ENCODE measurements at places on chromosomes 6 and 20. TPM values are rescaled to one million over a fixed set of nuclear protein-coding genes. Genes with fewer than 3 reads are reported as not detected.

DNA sequence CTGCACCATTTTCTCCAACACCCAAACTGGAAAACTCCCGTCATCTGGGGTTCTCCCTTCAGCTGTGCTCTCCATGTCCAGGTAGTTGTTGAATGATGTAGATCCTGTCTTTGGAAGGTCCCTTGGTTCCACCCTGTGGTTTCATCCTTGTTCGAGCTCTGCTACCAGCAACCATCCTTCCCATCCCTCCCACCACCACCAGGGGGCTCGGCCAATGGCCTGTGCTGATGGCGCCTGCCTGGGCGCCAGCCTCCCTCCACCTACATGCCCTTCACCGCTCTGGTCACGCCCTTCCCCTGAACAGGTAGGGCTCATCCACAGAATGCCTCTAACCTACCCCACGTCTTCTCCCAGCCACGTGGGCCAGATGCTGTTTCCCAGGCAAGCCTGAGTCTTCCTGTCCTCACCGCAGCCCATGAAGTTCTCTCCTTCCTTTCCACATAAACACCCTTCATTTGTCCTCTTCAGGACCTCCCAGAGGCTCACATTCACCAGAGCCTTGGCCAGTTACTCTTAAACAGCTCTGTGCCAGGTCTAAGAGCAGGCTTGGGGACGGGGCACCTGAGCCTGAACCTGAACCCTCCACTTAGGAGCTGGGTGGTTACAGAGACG, 75.1 kb upstream of the DUSP22 start:
- no peak for DNase-seq

The LGSN gene
- 0.47 TPM for total RNA-seq

The RSPH4A gene
- total RNA-seq: 2.7 TPM

The THBD gene
- 0.94 TPM for total RNA-seq

The TRAPPC3L gene
- total RNA-seq: not detected

The ADGB gene
- total RNA-seq: 0.94 TPM

DNA sequence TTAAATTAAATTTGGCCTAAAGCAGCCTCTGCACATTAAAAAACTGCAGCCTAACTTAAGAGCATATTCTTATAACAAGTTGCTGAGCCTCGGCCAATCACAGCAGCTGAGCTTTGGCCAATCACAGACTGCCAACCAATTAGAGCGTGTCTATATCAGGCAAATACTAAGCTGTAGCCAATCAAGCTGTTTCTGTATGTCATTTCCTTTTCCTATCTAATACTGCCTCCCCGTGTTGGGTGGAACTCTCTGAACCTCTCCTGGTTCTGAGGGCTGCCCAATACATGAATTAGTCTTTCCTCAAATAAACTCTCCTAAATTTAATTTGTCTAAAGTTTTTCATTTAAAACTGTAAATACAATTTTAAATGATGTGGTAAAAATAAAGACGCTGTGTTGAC, 3.9 kb upstream of the TMEM244 start:
- no peak for DNase-seq

The MCCD1 gene
- not detected for total RNA-seq

DNA sequence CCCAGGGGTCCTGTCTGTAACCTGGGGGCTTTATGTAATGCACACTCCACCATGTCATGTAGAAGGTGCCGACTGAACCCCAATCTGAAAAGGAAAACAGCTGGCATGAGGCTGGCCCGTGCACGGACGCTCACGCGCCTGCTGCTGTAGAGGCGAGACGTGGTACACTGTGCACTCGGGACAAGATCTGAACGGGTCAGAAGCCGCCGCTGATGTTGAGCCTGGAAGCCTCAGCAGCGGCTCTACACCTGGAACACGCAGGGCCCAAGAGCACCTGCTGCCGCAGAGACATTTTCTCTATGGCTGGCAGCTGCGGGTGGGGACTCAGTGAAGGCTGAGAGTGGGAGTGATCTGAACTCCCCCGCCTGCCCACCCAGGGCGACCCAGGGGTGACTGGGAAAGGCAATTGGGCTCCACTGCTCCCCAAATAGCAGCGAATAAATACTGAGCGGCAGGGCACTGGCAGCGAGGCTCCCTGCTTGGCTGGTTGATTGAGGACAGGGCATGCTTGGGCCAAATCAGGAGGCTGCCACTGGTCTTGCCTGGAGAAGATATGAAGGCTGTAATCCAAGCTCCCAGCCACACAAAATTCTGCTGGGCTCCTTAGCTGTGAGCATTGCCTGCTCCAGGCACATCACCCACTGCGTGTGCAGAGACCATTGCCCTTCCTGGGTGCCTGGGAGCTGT, 2.5 kb upstream of the OGFR start:
- no peak for DNase-seq

GRCh38 chr20:23320317-23320716, 30.3 kb upstream of the NXT1 start:
- DNase-seq: no peak

- DNase-seq: no peak
These were observed 1.1 kb upstream of the HLA-C start for GRCh38 chr6:31272836-31273626.

- DNase-seq: no peak
These were observed 56.5 kb upstream of the ARMC2 start for GRCh38 chr6:108791700-108792099.

DNA sequence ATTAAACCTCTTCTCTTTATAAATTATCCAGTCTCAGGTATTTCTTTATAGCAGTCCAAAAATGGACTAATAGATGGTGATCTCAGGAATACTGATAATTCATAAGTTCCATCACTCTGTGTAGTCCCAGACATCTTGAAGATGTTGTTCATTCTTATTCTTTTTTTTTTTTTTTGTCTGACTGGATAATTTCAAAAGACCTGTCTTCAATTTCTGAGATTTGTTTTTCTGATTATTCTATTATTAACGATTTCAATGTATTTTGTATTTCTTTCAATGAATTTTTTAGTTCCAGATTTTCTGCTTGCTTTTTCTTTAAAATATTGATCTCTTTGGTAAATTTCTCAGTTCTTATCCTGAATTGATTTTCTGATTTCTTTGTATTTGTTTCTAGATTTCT, 29.7 kb upstream of the ZNF337 start:
- no peak for DNase-seq

GRCh38 chr6:13560651-13561044, 13.8 kb upstream of the SIRT5 start:
- no peak for DNase-seq

DNA sequence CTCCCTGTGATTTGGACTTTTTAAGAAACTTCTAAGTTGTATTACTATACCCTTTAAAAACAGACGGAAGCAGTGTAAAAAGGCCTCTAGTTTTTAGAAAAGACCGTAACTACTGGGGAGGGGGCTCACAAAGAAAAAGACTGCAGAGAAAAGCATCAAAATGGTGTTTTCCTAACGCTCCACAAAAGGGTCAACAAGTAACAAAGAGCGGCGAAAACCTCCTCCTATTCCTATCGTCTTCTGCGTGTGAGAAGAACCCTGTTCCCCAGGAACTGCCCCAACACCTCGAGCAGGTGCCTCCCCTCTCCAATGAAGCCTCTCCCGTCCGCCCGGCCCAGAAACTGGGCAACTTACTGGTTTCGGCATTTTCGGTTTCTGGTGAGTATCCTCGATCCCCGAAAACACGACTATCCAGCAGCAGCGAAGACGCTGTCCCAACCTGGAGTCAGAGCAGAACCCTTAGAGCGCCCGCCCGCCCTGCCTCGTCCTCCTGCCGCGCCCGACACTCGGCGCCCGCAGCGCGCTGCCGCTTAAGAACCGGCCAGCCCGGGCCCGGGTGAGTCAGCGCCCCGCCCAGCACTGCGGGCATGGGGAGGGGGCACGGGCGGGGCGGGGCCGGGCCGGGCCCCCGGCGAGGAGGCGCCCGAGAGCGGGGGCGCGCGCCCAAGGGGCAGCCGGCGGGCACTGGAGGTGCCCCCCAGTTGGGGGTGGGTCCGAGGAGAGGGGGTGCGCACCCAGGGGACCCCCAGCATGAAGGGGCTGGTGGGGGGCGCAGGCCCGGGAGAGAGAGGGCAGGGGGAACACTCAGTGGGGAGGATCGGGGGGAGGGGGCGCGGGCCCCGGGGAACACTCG, 1.2 kb downstream of the EZR start:
- no peak for DNase-seq

- no peak for DNase-seq
These were observed 94.5 kb downstream of the HTR1B start for GRCh38 chr6:77368660-77369313.

The DEFB132 gene
- not detected for total RNA-seq

- no peak for DNase-seq
These were observed 76.8 kb upstream of the ARMC2 start for GRCh38 chr6:108771421-108771820.

The SPATA25 gene
- total RNA-seq: 1.7 TPM

The RNASET2 gene
- total RNA-seq: 20.9 TPM

DNA sequence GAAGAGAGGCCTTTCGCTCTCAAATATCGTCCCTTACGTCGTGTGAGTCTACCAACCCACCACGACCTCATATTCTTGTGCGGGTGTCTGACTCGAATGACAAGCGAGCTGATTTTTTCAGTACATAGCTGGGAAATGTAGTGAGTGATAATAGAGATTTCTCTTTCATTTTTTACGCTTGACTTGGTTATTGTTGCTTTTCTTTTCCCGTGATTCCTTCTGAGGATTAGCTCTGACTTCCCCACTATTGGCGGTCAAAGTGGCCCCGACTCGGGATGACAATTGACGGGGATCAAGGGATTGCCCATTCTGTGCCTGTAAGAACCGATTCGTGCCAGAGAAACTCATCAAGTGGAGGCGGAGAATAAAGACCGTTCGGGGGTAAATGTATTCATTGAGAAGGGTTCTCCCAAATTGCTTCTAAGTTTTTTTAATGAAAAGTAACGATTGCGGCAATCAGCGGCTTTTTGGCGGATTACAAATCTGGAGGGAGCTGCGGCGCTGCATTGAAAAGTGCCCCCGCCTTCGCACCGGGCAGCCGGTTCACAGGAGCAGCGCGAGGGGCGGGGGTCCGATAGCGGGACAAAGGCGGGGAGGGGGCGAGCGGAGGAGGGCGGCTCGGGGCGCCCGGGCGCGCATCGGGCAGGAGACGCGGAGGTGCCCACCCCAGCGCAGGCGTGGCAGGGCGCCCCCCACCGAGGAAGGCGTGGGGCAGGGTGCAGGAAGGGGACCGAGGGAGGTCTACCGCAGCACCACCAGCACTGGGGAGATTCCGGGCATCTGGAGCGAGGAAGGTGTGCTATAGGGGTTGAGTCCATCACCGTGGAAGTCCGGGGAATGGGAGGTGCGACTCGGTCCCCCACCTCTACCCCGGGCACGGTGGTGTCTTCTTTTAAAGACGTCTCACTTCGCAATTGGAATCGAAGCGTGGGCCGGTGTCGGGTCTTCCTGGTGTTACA, 44.5 kb upstream of the OSTM1 start:
- no peak for DNase-seq

DNA sequence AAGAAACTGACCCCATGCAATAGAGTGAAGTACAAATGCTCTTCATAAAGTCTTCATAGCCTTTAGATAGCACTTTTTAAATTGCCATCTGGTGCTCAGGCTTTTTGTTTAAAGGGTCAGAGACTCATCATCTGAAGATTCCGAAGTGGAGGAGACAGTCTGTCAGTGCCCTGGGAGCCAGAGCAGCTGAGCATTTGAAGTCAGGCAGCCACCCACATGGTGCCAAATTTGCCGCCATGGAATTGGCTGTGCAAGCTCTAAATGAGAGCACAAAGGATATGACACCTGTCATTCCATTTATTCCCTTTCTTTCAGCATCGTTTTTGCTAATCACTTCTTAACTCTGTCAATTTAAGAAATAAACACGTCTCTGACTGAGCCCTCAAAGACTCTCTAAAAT, 32.8 kb upstream of the CEP162 start:
- DNase-seq: no peak

GRCh38 chr6:27205375-27206278, 41.9 kb upstream of the PRSS16 start:
- DNase-seq: no peak

The RIPPLY2 gene
- 12.9 TPM for total RNA-seq

DNA sequence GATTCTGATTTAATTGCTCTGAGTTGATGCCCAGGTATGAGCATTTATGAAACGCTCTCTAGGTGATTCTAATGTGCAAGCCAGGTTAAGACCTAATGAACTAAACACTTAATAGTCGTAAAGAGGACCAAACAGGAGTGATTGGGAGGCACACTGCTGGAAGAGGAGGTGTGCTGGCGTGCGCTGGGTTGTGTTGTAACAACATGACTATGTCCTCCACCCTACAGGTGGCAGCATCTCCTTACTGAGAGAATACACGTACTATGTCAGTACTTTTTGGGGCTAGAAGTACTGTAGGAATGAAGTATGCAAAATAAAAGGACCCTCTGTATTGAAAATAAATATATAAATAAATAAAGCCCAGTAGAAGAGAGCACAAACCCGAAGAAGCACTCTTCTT, 11.9 kb downstream of the C6orf89 start:
- no peak for DNase-seq

The PRDM13 gene
- total RNA-seq: not detected

GRCh38 chr20:15235471-15236198, 898.2 kb upstream of the FLRT3 start:
- no peak for DNase-seq

DNA sequence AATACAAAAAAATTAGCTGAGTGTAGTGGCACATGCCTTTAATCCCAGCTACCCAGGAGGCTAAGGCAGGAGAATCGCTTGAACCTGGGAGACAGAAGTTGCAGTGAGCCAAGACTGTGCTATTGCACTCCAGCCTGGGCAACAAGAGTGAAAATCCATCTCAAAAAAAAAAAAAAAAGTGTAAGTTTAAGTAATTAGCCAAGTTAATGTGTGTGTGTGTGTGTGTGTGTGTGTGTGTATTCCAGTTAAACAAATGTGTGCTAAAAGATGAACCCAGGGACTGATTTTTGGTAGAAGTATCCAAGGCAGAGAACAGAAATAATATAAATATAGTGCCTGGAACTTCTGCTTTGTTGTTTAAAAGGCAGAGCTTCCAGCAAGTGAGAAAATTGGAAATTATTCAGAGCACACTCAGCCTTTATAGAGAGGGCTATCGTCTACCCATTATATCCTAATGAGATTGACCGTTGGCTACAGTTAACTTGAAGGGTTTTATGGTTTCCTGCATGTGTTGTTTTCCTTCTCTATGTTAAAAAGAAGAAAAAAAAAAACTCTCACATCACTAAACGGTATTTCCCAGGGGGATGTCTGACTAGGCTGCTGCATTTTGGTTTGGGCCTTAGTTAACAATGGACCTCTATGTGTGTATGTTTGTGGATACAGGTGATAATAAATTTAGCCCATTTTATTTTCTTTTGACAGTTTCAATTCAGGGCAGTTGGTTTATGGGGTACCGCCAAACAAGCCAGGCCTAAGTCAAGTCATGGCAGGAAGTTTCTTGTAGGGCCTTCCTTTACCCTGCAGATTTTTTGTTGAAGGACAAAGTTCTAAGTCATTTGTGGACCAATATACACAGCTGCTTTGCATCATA, 9.8 kb downstream of the SOX4 start:
- DNase-seq: no peak

The CDH26 gene
- total RNA-seq: 1.4 TPM

DNA sequence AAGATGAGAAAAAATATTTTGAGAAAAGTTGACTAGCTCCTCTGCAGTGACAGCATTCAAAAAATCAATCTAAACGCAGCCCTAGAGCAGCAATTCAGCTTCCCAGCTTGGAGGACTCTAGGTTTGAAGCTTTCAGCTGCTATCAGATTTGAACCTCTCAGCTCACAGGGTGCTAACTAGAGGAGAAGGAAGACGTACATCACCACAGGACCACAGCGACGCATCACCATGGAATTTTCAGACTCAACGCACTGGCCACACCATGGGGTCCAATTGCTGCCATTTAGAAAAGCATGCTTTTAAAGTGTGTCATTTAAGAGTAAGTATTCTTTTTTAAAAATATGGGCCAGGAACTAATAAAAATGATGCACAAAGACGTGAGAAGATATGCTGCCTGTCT, 45.0 kb upstream of the FUCA2 start:
- no peak for DNase-seq

GRCh38 chr6:33707771-33708170, 3.7 kb downstream of the UQCC2 start:
- DNase-seq: no peak
